ENCODE measurements at places on chromosomes 16 and 17.

DNA sequence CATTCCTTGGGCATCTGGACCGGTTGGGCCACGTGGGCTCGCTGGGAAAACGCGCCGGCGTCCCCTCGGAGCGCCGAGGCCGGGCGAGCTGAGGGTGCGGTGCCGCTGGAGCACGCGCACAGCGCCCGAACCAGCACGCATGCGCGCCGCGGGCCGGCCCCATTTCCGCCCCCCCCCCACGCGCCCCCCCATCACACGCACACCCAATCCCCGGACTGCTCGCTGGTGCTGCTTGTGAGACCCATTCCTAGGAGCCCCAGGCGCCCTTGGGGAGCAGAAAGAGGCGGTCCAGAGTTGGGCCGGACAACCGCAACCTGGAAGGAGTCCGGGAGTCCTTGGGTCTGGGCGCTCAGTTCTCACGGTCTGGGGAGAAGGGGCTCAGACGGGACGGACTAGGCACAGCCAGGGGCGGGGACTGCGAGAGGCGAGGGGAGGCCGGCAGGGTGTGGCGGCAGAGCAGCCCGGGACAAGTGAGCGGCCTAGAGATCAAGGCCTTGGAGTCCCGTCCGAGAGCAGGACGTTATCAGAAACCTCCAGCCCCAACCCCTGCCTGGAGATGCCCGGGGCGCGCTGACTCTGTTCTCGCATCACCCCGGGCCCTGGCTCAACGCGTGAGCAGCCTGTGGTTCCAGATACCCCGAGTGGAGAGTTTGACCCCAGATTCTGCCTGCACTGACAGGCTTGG lies 6.0 kb upstream of the CBX8 start:
- DNase-seq, result no peak

- no peak for DNase-seq
These were observed 2.3 kb downstream of the CASKIN2 start for GRCh38 chr17:75512926-75513640.

DNA sequence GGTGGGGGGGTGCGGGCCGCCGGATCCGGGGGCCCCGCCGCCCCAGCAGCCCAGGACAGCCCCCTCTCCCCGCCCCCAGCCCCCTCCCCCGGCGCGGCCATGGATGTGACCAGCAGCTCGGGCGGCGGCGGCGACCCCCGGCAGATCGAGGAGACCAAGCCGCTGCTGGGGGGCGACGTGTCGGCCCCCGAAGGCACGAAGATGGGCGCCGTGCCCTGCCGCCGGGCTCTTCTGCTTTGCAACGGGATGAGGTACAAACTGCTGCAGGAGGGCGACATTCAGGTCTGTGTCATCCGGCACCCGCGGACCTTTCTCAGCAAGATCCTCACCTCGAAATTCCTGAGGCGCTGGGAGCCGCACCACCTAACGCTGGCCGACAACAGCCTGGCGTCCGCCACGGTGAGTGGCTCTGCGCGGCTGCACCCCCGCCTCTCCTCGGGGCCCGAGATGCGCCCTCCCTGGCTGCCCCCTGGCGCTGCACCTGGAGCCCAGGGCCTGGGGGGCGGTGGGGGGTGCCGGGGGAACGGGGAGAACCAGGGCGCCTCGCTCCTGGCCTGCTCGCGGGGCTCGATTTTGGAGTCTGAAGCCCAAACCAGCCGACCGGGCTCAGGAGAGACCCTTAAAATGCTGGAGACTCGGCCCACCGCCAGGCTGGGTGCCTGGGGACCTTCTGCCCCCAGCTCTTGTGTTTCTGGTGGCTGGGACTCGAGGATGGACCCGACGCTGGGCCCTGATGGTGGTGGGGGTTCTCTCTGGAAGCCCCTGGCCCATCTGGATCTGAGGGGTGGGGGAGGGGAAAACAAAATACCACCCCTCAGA lies 744 bp downstream of the CMIP start:
- DNase-seq, result peak; percentile 28

- no peak for DNase-seq
These were observed 445.7 kb downstream of the UTP18 start for GRCh38 chr17:51706093-51706492.
